NCI-H1436 (cell line): ENCODE measurements at places on chromosomes 1 and 21.

DNA sequence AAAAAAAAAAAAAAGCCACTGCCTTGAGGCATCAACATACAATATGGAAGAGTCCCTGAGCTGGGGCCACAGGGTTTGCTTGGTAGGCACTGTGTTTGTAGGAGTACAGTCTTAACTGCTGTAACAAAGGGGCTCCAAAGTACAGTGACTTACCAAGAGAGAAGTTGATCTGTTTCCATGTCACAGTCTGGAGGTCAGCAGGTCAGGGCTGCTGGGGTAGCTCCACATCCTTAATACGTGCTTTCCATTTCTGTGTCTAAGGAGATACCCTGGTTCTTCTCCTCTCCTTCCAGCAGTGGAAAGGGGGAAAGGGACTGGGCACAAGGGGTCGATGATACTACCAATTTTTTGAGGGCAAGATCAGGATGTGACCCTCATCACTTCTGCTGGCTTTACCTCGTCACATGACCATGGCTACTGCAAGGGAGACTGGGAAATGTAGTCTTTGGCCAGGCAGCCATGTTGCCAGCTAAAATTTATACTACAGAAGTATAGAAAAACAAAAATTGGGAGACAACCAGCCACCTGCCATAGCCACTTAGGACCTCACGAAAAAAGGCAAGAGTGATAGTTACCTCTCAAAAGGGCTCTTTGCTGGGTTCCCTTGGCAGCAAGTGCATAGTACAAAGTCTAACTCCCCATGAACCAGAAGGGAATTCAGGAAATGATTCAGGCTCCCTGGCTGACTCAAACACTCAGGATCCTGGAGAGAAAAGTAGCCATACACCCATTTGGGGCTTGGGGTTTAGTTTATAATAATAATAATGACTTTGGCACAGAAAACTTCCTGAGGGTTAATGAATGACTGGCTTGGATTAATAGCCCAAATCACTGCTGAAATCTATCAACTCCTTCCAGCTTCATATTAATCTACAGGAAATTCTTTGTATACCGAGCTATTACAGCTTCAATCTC, 52.7 kb upstream of the ATP5PO start:
- no peak for DNase-seq

DNA sequence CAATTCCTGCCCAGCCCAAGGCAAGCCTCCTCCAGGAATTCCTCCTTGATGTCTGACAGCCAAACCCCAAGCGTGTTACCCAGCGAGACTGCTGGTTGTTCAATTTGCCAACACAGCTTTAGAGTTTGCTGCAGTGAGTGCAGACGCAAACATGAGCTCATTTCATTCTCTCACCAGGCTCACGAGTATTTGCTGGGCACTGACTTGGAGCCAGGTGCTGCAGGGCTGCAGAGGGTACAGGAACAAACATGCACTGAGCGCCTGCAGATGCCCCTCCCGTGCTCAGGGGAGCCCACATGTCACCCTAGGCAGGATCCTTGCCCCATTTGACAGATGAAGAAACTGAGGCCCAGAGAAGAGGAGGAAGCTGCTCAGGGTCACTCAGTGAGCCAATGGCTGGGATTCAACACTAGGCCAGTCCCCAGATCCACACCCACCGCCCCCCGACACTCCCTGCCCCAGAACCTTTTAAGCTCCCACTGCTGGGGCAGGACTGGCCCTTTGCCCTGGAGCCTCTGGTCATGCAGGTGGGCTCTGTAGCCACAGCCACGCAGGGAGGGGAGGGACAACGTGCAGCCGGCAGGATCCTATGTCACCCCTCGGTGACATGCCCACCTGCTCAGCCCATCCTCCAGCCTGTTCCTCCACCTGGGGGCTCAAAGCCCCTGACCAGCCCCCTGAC, 363.7 kb downstream of the MATN1 start:
- no peak for DNase-seq

DNA sequence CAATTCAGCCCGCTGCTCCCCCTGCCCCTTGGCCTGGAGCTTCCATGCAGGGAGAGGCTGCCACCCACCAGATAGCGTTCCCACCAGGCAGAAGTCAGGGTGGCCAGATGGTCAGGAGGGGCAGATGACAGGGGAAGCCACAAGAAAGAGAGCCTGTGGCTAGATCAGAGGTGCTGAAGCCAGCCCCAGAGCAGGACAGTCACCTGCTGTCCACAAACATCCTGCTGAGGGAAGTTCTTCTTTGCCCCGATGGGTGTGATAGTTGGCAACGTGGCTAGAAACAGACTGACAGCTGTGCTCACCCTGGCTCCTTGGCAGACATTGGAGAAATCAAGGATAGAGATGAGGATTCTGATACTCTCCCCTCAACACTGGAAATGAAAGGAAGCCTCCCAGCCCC, 27.2 kb upstream of the SRP9 start:
- no peak for DNase-seq

GRCh38 chr1:6614929-6615785, 1.6 kb downstream of the PHF13 start:
- no peak for DNase-seq
